Panc1 (cell line): ENCODE measurements at places on chromosomes 11 and 22.

- no peak for DNase-seq
Observed at GRCh38 chr11:85266646-85267045, 360.5 kb downstream of the DLG2 start.

GRCh38 chr11:890794-891540 is 19.6 kb downstream of the CHID1 start:
- DNase-seq = no peak

- DNase-seq = no peak
Observed at GRCh38 chr11:70020336-70021214, 57.5 kb upstream of the ANO1 start.

- DNase-seq = no peak
Observed at GRCh38 chr11:27721264-27722116, 21.2 kb upstream of the BDNF start.

- DNase-seq = no peak
Observed at GRCh38 chr11:100630898-100631297, 56.2 kb upstream of the ARHGAP42 start.

DNA sequence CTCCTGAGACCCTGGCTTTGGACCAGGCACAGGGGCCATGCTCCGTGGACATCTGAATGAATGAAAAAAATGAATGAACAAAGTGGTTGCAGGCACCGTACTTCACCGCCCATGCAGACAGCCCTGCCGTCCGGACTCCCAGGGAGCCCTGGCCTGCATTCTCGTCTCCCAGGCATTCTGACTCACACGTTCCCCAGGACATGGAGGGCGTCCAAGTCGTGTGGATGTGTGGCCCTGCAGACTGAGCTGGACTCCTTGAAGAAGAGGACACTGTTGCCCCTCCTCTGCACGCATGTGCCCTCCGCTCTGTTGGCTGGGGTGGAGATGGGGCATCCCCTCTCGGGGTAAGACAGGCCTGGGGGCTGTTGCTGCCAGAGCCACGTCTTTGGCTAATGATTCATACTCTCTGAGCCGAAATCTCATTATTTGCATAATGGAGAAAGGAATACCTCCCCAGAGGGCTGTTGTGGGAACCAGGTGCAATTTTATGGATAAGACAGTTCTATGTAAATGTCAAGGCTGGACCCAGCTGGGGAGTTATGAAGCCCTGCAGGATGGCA is 49.7 kb downstream of the RTL6 start:
- peak; percentile 24 for DNase-seq

GRCh38 chr11:78132475-78132874 is 7.0 kb downstream of the ALG8 start:
- no peak for DNase-seq

DNA sequence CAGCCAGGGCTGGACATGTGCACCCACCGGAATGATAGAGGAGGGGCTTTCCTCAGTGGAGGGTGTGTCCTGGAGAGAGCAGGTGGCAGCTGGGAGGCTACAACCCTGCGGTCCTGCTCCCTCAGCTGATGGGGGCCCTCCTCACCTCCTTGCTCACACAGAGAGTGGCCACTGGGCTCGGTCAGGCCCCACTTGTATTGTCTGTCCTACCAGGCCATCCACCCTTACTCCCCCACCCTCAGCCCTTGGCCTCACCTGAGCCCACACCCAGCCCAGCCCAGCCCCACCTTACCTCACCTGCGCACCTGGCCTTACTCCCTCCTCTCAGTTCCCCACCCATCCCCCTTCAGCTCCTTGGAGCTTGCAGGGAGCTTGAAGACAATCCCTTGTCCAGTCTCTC is 3.1 kb downstream of the TRPM5 start:
- no peak for DNase-seq

- DNase-seq = no peak
Observed at GRCh38 chr11:23206741-23207336, 346.6 kb upstream of the CCDC179 start.

- DNase-seq = no peak
Observed at GRCh38 chr22:22818861-22819855, 68.5 kb upstream of the IGLL5 start.

GRCh38 chr11:14119357-14119756 is 156.8 kb downstream of the SPON1 start:
- no peak for DNase-seq

DNA sequence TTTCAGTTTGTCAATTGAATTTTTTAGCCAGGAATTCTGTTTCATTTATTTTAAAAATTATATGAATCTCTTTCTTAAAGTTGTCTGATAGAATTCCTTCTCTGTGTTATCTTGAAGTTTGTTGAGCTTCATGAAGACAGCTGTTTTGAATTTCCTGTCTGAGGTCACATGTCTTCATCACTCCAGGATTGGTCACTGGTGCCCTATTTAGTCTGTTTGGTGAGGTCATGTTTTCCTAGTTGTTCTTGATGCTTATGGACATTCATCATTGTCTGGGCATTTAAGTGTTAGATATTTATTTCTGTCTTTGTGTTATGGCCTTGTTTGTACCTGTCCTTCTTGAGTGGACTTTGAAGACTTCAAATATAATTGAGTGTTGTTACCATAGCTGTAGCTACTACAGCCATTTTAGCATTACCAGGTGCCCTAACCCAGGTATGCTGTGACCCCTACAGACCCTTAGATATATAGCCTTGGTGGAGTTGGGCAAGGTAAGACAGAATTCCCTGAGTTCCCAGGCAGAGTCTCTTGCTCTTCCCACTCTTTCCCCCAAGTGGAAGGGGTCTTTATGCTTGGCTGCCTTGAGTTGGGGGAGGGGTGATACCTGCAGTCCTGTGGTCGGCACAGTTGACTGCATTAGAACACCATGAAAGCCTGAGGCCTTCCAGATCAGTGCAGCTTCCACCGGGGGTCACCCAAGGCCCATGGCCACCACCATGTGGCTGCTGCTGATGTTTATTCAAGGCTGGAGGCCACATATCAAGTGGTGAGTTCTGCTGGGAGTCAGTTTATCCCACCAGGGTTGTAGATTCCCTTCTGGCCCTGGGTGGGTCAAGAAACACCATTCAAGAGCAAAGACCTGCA is 229.6 kb downstream of the DYNC2H1 start:
- no peak for DNase-seq

- DNase-seq = no peak
Observed at GRCh38 chr11:77199137-77199745, 71.2 kb downstream of the MYO7A start.

DNA sequence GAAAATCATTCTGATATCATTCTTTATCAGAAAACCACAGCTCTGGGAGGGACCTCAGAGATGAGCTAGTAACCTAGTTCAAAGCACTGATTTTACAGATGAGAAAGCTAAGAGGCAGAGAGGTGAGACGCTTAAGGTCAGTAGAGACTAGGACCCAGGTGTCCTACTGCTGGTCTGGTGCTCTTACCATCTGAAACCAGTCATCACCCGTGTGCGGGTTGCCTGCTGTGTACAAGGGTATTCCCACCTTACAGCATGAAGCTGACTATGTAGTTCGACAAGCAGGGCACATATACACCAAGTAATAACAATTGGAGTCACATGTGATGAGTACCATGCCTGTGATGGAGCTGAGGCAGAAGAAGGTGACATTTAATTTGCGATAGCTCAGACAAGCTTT is 133.7 kb downstream of the ADAMTS15 start:
- DNase-seq = no peak

- DNase-seq = no peak
Observed at GRCh38 chr22:30947173-30947815, 21.3 kb downstream of the MORC2 start.

DNA sequence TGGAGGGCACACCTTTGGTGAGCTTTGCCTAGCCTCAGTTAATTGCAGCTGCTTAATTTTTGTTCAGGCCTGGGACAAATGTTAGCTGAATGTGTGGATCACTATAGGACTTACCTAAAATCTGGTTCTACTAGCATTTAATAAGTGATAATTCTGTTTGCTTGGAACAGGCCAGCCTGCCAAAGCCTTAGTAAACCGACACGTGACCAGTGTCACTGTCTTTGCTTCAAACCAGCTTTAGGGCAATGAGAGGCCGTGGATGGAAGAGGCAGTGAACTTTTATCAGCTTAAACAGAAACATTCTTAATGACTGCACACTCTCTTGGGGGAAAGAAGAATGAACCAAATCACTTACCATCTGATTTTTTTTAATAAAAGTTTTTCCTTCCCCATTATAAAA is 10.8 kb downstream of the PARVA start:
- no peak for DNase-seq

GRCh38 chr22:20956258-20957101 is 10.6 kb upstream of the AIFM3 start:
- DNase-seq = no peak

DNA sequence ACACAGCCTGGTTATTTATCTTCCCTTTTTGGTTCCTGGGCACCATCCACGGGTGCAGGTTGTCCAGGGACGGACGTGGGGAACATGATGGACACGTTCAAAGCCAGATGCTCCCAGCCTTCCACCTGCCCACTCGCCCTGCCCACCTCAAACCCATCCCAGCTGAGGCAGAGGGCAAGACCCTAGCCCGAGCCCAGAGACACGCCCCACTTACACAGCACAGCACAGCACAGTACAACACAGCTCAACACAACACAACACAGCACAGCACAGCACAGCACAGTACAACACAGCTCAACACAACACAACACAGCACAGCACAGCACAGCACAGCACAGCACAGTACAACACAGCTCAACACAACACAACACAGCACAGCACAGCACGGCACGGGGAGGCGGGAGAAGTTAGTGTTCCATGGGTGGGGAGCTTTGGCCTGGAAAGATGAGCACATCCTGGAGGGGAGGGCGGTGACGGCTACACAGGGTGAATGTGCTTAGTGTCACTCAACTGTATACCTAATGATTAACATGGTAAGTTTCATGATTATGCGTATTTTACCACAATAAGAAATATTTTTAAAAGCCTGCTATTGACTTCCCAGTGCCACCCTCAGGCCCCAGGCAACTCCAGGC is 1507.5 kb downstream of the BRD1 start:
- no peak for DNase-seq

DNA sequence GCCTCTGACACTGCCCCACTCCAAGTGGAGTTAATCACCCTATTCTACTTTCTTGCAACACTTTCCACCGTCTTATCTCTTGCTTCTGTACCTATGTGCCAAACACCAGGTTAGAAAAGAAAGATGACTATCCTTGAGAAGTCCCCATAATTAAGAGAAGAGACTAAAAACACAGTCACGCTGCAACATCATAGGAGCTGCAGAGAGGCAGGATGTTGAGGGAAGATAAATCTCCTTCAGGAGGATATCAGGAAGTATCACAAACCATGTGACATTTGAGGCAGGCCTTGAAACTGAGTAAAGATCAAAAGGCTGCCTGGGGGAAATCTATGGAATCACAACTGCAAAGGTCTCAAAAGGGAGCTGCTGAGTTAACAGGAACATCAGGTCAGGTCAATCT is 24.8 kb downstream of the GAB2 start:
- DNase-seq = no peak

GRCh38 chr22:22666307-22667091 is 22.1 kb downstream of the GGTLC2 start:
- peak; percentile 2 for DNase-seq

DNA sequence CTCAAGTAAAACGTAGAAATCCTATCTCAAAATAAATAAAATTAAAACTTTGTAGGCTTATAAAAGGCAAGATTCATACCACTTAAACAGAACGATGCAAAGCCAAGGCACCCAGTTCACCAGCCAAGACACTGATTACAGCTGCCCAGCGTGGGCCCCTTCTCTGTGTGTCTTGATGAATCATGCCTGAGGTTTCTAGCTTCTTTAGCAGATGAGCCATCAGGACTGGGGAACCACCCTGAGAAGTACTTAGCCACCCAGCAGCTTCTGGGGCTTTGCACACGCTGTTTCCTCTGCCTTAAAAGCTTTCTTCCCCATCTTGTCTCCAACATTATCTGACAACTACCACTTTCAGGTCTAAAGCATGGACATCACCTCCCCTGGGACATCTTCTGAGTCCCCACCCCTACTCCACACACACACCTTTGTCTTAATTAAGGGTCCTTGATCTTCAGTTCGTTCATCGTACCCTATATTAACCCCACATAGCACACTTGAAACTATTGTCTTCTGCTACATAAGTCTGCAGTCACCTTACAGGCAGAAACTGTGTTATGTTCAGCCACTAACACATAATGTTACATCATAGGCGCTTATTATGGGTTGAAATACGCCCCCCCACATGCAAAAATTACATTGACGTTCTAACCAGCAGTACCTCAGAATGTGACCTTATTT is 8.7 kb upstream of the LAYN start:
- no peak for DNase-seq

DNA sequence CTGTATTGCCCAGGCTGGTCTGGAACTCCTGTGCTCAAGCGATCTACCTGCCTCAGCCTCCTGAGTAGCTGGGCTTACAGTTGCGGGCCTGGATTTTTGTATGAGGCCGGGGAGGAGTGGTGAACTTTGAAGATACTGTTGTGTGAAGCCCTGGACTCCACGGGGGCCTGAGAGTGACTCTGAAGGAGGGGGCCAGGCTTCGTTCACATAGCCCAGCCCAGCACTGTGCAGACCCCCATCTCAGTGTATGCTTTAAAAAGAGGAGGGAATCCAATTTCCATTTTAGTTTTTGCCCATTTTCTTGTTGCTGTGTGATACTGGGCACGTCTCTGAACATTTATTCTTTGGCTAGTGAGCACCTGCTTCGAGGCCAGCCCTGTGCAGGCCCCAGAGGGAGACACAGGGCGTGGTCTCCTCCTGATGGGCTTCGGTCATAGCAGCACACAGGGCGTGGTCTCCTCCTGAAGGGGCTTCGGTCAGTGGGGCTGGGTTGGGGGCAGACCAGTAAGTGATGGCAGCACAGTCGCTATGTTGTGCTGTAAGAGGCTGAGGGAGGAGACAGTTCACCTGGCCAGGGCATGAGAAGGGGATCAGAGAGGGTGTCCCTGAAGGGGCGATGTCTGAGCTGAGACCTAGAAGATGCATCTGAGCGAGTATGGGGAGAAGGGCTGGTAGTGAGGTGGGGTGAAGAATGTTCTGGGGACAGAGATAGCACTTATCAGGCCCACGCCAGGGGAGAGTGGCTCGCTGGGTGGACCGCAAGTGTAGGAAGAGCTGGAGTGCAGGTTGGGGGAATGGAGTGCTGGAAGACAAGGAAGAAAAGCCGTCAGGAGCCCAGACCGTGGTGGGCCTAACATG is 14.0 kb downstream of the SAMM50 start:
- no peak for DNase-seq
